ENCODE measurements at places on chromosomes 13 and 19. TPM values are rescaled to one million over a fixed set of nuclear protein-coding genes. Genes with fewer than 3 reads are reported as not detected.

Gene C5AR1
- 0.81 TPM for total RNA-seq

Gene KIR3DL2
- total RNA-seq: under 0.01 TPM

Gene NCCRP1
- total RNA-seq: under 0.01 TPM

Gene RTBDN
- total RNA-seq: not detected

- no peak for DNase-seq
These were observed 13.4 kb downstream of the LYL1 start for GRCh38 chr19:13089139-13089856.

GRCh38 chr13:83311886-83312577, 570.2 kb downstream of the SLITRK1 start:
- DNase-seq: no peak

GRCh38 chr13:34733721-34734120, 208.3 kb upstream of the NBEA start:
- DNase-seq: no peak

DNA sequence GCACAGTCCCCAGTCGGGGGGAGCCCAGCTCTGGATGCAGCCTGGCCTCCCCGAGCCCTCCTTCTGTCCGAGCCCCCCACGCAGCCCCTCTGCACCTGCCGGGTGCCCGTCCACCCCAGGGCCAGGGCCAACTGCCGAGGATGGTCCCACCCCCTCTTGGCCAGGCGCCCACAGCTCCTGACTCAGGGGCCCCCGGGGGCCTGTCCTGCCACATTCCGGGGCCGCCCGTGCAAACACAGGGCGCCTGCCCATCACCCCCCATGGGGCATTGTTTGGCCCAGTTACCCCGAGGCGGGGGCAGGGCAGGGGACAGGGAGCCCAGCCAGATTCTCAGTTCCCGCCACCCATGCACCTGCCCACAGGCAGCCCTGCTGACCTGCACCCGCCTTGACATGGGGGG, 5.3 kb upstream of the TCF3 start:
- no peak for DNase-seq

GRCh38 chr13:29605860-29606526, 10.5 kb upstream of the SLC7A1 start:
- DNase-seq: no peak

GRCh38 chr13:50612717-50613116, 230.8 kb downstream of the DLEU7 start:
- no peak for DNase-seq

- DNase-seq: no peak
These were observed 25.2 kb downstream of the ANKRD27 start for GRCh38 chr19:32649751-32650150.

Measured in hematopoietic multipotent progenitor cell (in vitro differentiated cells).